ENCODE measurements at places on chromosomes 6 and 20.

DNA sequence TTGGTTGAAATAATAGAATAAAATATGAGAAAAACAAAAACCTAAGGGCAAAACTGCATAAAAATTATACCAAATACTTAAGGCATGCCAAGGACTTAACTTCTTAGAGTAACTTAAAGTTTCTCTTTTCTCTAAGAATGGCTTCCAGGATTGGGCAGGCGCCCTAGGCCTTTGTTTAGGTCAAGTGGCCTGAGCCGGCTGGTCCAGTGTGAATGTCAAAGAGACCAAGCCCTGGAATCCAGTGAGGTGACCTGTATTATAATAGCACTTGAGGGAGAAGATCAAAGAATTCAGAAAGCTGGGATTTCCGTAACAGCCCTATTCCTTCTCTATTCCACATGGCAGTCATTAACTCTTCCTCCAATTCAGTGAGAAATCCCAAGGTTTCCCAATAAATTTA lies 6.6 kb downstream of the METTL24 start:
- DNase-seq, result no peak

- no peak for DNase-seq
These were observed 98.2 kb upstream of the NAA20 start for GRCh38 chr20:19918965-19919329.

- no peak for DNase-seq
These were observed 74.3 kb upstream of the SYNDIG1 start for GRCh38 chr20:24395151-24395550.

GRCh38 chr6:3812596-3812995 lies 36.6 kb upstream of the FAM50B start:
- DNase-seq, result no peak

GRCh38 chr6:169008641-169009257 lies 244.9 kb downstream of the THBS2 start:
- no peak for DNase-seq

DNA sequence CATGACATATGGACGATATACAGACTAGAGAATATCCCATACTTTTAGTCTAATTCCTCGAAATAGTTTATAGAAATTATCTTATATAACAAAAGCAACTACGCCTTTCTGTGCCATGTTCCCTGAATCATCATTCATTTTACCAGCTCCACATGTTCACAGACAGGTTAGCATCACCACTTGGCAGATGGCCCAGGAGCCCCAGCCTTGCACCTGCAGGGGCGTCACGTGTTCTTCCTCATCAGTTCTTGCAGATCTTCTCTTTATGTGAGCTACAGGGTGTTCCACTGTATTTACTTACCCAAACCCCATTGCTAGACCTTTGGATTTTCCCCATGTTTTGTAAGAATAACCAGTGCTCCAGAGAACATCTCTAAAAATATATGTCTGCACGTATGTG lies 12.6 kb upstream of the BNIP5 start:
- DNase-seq, result no peak

DNA sequence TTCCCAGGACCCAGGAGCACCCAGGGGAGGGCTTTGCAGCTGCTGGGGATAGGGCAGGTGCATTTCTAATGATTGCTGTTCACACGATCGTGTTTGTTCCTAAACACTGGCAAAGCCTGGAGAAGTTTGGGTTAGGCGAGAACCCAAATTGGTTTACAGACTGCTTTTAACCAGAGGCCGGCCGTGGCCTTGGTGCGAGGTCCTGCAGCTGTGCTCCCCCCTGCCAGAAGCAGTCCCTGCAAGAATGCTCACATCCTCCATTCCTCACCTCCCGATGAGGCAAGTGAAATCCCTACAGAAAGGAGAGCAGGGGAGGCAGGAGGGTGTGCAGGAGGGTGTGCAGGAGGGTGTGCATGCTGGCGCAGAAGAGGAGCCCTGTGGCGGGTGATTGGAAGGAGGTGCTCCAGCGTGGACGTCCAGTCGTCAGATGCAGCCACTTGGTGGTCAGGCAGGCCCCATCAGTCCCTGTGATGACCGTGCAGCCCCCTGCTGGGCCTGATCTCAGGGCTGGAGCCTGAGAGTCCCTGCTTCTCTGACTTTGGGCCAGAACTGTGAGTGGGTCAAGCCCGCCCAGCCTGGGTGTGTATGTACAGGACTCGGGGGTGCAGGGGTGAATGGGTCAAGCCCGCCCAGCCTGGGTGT lies 55.7 kb upstream of the FRMD1 start:
- no peak for DNase-seq

DNA sequence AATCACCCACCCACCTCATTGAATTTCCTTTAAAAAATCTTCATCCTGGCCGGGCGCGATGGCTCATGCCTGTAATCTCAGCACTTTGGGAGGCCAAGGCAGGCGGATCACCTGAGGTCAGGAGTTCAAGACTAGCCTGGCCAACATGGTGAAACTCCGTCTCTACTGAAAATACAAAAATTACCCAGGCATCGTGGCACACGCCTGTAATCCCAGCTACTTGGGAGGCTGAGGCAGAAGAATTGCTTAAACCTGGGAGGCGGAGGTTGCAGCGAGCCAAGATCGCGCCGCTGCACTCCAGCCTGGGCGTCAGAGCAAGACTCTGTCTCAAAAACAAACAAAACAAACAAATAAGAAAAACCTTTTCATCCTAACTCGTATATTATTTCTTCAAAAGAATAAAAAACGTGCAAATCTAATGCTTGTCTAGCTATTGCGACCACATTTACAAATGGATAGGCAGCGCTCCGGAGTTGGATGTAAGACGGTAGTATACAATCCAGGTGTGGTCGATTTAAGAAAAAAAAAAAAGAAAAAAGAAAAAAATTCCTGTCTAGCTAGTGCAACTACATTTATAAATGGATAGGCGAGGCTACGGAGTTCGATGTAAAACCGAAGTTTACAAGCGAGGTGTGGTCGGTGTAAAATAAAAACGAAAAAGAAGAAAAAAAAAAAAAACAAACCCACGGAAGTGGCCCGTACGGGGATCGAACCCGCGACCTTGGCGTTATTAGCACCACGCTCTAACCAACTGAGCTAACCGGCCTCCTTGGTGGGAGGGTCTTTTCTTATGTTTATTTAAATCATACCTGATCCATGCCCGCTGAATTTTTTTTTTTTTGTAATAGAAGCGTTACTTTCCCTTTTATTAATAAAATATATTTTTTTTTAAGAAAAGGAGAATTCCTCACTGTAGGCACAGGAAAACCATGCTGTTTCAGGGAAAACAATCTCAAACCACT lies 70.7 kb upstream of the PRSS16 start:
- peak; percentile 65 for DNase-seq

- no peak for DNase-seq
These were observed 34.5 kb downstream of the NTSR1 start for GRCh38 chr20:62742979-62743776.

- DNase-seq, result no peak
These were observed 80.1 kb upstream of the HDAC2 start for GRCh38 chr6:114051031-114051430.

DNA sequence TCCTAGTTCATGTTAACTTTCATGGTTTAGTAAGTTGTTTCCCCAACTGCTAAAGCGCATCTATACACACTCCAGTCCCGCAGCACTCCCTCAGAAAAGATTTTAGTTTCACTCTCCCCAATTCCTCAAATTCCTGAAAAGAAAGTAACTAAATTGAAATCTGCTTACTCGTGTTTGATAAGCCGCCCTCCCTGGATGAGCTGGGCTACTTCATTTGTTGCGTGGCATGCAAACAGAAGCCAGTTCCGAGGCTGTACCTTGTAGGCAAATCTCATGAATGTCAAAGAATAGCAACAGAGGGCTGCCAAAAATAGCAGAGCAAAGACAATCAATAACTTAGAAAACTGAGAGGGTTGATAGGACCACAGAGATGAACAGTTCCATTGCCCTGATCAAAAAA lies 16.9 kb downstream of the MPC1 start:
- DNase-seq, result no peak

DNA sequence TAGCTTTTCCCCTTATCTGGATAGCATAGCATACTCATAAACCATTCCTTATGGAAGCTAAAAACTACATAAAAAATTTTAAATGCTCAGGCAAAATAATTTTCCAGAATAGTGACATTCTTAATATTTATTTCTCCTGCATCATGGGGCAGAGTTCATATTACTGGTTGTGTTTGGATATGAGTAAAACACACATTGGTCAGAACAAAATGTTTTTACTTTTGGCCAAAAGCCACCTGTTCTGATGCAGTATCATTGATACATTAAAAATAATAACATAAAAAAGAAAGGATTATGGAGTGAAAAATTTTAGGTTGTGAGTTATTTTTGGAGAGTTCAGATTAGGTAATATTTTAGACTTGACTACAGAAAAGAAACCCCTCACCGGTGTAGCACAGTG lies 33.6 kb downstream of the TRAM2 start:
- DNase-seq, result no peak

DNA sequence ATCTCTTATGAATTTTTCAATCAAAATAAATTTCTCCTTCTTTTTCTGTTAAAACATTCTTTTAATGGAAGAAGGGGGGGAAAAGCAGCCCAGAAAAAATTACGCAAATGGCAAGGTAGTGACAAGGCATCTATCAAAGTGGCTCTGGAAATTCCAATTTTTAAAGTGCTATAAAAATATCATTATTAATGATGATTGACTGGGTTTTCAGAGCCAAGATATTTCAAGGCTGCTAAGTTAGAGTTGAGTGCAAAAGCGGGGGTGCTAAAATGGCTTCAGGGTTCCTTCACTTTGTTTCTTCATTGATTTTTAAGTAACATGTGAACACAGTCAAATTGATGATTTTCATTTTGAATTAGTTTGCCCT lies 171.6 kb upstream of the CITED2 start:
- DNase-seq, result no peak

GRCh38 chr20:41080866-41081265 lies 52.2 kb downstream of the TOP1 start:
- DNase-seq, result no peak

- no peak for DNase-seq
These were observed 210.5 kb downstream of the FARS2 start for GRCh38 chr6:5471637-5472398.

- no peak for DNase-seq
These were observed 95.0 kb downstream of the PAK5 start for GRCh38 chr20:9743871-9744270.

DNA sequence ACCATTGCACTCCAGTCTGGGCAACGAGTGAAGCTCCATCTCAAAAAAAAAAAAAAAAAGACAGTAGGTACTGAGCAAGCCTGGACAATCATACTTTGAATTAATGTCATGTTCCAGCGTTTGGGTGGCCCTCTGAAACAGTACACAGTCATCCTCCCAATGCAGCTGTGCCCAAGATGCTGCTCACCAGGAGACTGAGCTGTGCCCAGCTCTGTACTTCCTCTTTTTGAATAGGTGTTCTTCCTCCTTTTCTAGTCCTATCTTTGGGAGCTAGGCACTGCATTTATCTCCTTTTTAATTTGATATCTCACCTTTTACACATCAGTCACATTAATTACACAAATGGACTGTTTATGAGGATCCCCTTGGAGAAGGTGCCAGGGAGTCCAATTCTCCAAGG lies 101.5 kb downstream of the RPP40 start:
- DNase-seq, result no peak

DNA sequence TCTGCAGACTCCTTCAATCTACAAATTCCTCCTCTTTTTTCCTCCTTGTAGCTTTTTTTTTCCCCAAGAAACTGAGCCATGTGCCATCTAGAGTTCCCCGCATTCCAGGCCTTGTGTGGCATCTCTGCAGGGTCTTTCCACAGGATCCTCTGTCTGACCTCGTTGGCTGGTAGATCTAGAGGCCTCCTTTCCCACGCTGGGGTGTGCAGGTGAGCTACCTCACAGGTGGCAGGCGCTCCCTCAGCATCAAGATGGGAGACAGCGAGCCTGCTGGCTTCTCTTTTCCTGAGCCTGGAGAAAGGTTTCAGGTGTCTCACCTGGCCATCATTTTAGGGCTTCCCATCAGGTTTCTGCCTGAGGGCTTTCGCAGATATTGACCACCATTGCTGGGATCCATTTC lies 9.6 kb upstream of the NELFCD start:
- no peak for DNase-seq

DNA sequence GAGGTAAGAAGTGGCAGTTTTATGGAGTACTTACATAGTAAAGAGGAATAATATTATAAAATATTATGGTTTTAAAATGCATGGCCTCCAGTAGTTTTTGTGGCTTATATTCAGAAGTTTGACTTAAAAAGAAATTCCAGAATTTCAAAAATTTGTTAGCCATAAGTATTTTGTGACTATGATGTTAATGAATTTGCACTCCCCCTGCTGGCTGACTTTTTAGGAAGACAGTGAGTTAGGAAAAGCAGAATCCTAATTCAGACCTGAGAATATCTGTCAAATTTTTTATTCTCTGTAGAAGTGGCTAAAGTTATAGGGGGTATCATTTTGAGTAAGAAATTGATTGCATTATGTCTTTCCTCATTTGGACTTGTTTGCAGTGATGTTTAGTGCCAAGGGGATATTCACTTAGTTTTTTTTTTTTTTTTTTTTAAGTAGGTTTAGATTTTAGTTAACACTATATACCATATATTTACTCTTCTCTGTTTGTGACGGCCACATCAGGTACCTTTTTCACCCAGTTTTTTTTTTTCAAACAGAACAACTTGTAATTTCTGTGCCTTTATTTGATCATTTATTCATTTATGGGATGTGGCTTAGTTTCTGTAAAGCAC lies 40.8 kb downstream of the ZFAND3 start:
- no peak for DNase-seq

DNA sequence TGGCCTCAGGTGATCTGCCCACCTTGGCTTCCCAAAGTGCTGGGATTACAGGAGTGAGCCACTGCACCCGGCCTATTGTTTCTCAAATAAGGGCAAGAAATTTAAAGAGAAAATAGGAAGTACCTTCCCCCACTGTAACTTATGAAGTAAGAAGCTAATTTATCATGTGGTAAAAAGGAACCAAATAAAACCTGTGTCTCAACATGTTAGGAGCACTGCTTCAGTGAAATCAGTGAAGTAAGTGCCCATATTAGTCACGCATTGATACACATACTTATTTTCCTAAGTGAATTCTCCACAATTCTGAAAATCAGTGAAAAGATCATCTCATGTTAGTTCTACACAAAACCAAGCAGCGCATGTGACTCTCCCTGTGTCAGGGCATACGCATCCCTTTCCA lies 14.2 kb upstream of the LPA start:
- DNase-seq, result no peak

DNA sequence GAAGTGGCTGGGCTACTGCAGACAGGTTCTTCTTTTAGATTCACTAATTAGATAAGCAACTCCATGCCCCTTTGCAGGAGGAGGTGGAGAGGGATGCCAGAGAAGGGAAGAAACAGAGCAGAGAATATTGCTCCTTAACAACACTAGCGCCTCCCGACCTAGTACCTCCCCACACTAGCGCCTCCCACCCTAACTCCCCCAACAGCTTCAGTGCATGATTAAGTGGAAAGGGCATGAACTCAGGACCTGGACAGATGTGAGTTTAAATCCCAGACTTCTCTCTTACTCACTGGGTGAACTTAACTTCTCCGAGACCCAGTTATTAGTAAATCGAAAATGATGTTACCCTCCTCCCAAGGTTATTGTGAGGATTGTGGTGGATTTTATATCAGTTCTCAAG lies 25.7 kb downstream of the STX11 start:
- DNase-seq, result no peak
